ENCODE measurements at places on chromosomes 5 and 9. TPM values are rescaled to one million over a fixed set of nuclear protein-coding genes. Genes with fewer than 3 reads are reported as not detected.

DNA sequence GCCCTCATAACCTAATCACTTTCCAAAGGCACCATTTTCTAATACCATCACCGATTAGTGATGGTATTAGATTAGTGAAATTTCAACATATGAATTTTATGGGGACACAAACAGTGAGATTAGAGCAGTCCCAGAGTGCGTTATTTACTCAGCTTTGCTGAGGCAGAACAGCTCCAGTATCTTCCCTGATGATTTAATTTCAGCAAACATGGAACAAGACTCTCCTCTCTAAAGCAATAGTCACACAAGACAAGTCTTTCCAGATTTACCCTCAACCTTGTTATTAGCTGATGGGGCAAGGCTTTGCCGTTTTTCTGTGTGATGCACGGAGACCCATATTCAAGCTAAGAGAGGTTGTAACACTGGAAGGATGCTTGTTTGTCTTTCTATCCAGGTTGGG lies 333.4 kb downstream of the FBXL7 start:
- no peak for DNase-seq

Gene SLC22A5
- 19.1 TPM for total RNA-seq

Gene SAP30L
- 31.9 TPM for total RNA-seq

- no peak for DNase-seq
Measured at GRCh38 chr5:6371079-6371810, 7.1 kb downstream of the MED10 start.

Gene SPINK7
- total RNA-seq = not detected

GRCh38 chr5:14025569-14026286 lies 81.2 kb upstream of the DNAH5 start:
- DNase-seq = no peak

DNA sequence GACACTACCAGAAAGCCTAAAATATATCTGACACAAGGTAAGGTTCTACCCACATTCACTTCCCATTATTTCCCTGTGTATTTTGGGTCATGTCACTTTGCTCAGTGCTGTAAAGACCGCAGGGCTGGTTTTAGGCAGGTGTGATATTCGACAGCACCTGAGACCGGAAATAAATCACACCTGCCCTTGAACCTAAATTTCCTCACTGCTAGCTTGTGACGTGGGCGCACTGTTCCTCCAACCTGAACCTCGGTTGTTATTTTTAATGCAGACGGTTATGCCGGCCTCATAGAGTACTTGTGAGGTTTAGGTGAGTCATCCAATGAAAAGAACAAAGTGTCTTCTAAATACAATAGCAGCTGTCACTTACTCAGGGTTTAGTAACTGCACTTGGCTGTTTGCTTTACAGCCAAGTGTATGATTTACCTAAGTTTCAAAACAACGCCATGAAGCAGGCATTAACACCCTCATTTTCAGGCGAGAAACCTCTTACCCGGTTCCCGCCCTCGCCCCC lies 20.7 kb upstream of the ZNF782 start:
- peak; percentile 93 for DNase-seq

Gene ARAP3
- 10.8 TPM for total RNA-seq

Gene ARRDC3
- total RNA-seq = 35.2 TPM

- no peak for DNase-seq
Measured at GRCh38 chr5:151005950-151006576, 14.3 kb upstream of the GPX3 start.

Gene FOXD1
- total RNA-seq = 14.7 TPM

Measured in kidney epithelial cell (primary cell).